GM20000 (cell line): ENCODE measurements at places on chromosomes 6 and 20.

- no peak for DNase-seq
These were observed 1.7 kb upstream of the TGM2 start for GRCh38 chr20:38166703-38167233.

DNA sequence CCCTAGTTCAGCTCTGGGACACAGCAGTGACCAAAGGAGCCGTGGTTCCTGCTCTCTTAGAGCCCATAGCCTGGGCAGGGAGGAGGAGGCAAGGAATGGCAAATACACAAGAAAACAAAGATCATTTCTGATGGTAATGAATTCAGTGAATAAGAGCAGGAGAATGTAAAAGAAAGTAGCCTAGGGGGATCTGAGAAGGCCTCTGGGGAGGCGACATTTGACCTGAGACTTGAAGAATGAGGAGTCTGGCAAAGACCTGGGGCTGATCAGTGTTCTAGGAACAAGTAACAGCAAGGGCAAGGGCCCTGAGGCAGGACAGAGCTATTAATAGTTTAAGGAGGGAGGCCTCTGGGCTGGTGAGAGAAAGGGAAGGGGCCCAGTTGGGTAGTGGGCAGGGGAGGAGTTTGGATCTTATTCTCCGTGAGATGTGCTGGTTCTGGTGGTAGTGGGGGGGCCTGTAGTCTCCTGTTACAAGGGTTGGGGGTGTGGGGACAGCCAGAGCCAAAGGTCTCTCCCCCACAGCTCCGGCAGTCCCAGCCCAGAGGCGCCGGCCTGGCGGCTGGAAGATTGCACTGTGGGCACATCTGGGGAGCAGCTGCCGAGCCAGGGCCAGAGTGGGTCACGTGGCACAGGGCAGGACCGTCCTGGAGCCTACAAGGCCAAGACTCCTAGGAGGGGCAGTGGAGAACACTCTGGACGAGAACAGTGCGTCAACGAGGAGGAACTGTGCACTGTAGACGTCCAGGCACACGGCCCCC, 9.3 kb upstream of the ID1 start:
- no peak for DNase-seq

GRCh38 chr20:44579313-44580081, 2.9 kb upstream of the PKIG start:
- DNase-seq = no peak

DNA sequence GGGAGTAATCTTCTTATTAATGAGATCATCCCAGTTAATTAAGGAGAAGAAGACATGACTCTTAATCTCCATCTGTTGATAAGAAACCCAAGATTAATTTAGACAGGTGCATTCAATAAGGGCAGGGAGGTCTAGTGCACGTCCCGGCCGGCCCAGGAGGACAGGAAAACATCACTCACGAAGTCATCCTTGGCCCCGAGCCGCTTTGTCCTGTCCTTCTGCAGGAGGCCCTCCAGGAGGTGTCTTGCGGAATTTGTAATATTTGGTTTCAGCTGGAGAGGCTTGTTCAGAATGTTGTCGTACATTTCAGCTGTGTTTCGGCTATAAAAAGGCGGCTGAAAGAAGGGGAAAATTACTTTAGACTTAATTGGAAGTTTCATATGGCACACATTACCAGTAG, 118.4 kb upstream of the SLC2A12 start:
- no peak for DNase-seq

- DNase-seq = no peak
These were observed 14.4 kb upstream of the FOXO3 start for GRCh38 chr6:108546079-108547049.

GRCh38 chr6:119112812-119113530, 34.5 kb upstream of the FAM184A start:
- DNase-seq = no peak

DNA sequence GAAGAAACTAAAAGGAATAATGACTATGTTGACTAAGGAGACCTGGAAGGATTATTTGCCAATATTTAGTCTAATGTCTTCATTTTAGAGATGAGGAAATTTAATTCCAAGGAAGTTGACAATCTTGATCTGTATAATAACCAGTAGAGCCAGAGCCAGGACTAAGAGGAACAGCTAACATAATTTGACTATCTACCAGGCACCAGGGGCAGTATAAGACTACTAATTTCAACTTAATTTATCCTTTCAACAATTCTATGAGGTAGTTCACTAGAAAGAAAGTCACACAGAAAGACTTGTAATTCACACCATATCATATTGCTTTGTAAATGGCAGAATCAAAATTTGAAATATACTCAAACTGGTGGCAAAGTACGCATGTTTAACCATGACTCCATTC, 273.0 kb upstream of the STXBP5 start:
- DNase-seq = no peak

DNA sequence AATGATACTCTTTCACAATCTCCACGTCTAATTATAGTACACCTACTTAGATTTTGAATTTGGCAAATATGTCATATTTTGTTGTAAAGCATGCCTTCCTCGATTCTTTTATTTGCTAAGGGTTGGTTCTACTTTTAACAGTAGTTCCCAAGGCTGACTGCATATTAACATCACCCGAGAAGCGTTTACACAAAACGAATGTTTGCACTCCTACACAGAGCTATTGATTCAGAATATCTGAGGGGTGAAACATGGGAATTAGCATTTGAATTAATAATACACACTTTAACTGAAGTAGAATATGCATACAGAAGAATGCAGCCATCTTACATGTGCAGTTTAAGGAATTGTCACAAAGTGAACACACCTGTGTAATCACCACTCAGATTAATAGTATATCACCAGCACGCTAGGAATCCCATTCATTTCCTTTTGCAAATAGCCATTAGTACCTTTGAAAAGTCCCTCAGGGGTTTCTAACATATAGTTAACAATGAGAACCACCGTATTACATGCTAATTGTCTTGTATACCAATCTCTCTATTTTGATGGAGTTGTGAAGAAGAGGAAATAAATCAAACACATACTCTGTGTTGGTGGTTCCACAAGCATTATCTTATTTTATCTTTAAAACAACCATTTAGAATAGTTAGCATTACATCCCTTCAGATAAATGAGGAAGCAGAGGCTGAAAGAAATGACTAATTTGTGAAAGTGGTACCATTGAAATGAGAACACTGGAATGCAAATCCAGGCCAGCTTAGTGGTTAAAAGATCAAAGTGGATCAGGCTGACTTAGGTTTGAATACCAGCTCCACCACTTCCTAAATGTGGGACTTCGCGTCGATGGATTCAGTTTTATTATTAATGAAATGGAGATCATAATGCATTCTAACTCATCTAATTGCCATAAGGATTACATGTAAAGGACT, 317.6 kb downstream of the HDGFL1 start:
- DNase-seq = no peak

DNA sequence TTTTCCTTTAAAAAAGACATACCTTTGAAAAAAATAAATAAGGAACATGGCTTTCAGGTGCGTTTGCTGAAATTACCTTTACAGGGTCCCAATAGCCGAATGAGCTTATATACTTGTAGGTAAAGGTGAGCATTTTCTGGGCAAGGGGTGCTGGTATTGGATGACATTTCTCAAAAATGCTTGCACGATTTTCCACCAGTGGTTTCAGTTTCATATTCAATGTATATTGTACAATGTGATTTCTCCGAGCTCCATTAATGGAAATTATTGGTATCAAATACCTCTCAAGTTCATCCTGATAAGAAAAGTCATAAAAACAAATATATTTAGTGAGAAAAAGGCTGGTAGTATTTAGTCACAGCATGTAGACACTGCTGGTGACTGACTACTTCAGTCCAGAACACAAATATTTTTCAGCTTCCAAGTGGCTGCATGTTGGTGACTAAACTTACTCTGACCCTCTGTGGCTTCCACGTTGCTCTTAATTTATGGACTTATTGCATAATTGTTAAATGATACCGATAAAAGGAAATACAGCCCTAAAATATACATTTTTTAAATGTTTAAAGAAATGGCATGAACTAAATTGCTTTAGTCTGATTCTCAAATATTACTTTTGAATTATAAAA, 32.9 kb upstream of the ZBTB24 start:
- DNase-seq = no peak

DNA sequence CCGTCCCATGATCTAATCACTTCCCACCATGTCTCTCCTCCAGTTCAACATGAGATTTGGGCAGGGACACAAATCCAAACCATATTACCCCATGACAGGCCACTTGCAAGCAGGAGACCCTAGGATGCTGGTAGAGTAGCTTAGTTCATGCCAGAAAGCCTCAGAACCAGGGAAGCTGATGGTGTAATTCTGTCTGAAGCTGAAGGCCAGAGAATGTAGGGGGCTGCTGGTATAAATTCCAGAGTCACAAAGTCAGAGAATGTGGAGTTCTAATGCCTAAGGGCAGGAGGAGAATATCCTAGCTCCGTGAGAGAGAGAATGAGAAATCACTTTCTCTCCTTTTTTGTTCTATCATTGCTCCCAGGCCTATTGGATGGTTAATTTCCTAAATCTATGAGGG, 90.3 kb upstream of the IMPG1 start:
- DNase-seq = no peak

- no peak for DNase-seq
These were observed 7.9 kb upstream of the HLA-E start for GRCh38 chr6:30481211-30481964.

DNA sequence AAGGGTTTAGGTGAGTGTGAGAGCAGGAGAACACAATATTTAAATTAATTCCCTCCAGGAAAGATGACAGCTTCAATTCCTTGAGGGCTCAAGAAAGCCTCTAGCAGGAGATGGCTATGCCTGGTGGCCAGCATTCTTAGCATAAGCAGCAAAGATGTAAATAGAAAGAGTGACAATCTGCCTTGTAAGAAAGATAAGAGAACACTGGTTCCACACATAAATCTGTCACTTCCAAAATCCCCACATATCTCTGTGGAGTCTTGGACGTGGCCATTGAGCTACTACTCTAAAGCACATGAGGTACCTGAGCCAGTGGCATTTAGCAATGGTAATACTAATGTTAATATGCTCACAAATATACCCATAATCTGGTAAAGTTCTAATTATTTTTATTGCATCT, 29.2 kb downstream of the DEFB114 start:
- DNase-seq = no peak

DNA sequence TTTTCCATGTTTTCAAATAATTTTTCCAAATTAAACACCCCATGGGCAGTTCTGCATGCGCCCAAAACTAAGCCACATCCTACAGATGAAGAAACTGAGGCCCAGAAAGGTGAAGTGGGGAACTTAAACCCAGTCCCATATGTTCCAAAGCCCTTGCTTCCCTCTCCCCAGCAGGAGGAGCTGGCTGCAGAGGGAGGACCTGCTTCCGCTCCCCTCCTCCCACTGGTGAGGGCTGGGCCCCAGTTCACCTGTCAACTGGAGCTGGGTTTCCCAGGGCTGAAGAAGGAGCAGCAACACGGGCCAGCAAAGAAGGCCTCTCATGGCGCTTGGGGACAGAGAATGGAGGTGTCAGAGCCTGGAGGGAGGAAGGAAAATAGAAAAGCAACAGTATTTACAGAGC, 1.4 kb upstream of the RBPJL start:
- DNase-seq = no peak

- no peak for DNase-seq
These were observed 19.2 kb upstream of the LMBRD1 start for GRCh38 chr6:69816026-69816425.

GRCh38 chr6:160038479-160038878, 69.6 kb downstream of the IGF2R start:
- no peak for DNase-seq

DNA sequence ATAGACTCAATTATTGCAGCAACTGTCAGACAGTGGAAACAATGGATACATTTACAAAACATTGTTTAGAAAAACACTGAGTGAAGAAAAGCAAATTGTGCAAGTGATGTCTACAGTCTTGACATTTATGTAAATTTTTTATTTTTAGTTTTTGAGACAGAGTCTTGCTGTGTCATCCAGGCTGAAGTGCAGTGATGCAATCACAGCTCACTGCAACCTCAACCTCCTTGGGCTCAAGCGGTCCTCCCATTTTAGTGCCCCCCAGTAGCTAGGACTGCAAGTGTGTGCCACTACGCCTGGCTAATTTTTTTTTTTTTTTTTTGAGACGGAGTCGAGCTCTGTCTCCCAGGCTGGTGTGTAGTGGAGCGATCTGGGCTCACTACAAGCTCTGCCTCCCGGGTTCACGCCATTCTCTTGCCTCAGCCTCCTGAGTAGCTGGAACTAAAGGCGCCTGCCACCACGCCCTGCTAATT, 9.7 kb downstream of the CNBD2 start:
- DNase-seq = no peak

DNA sequence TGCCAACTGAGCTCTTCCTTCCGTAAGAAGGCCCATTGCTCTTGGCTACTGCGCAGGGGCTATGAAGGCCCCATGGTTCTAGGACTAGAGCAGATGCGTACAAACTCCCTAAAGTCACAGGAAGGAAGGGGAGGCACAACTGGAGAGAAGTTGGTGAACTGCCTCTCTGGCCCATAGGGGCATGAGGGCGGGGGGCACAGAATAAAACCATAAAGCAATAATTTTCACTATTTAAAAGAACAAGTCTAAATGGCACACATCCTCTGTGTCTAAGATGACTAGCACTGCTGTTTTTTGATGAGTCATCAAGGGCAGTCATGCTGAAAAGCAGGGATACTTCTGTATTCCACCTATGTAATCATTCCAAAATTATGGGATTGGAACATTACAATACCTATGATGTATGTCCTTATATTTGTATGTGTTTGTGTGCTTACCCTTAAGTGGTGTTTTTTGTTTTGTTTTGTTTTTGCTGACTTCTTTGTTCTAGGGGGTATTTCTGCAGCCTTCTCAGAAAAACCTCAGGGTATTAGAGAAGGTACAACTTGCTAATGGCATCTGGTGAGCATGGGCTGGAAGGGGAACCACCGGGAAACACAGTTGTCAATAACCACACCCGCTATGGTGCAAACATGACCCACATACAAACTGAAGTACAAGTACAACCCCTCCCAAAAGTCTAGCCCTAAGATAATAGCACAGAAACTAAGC, 36.9 kb downstream of the B4GALT5 start:
- peak; percentile 29 for DNase-seq

- DNase-seq = no peak
These were observed 134.1 kb downstream of the COL9A1 start for GRCh38 chr6:70168681-70169377.

DNA sequence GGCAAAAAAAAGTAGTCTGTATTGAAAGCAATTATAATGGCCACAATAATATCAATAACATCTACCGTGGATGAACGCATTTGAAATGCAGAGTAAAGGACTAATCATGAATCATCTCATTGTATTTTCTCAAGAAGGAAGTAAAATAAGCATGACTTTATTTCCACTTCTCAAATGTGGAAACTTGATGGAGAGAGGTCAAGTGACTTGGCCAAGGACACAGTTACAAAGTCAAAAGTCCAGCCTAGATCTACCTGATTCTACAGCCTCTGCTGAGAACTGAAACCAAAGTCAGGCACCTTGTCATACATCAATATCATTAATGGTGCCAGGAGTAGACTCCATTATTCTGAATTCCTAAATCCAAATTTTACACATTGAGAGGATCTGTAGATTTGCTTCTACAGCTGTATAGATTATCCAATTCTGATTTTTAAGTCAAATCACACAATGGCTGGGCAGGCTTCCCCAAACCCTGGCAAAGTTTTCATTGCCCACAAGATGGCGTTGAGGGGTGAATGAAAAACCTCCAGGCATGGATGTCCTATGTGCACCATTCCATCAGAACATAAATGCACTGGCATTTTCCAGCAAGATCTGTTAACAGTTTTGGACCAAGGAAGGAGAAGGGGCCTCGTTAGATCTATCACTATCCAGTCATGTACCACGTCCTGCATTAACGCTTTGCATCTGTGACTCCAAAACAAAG, 423.1 kb downstream of the MAFB start:
- no peak for DNase-seq
